ENCODE measurements at places on chromosomes 13 and 19.

DNA sequence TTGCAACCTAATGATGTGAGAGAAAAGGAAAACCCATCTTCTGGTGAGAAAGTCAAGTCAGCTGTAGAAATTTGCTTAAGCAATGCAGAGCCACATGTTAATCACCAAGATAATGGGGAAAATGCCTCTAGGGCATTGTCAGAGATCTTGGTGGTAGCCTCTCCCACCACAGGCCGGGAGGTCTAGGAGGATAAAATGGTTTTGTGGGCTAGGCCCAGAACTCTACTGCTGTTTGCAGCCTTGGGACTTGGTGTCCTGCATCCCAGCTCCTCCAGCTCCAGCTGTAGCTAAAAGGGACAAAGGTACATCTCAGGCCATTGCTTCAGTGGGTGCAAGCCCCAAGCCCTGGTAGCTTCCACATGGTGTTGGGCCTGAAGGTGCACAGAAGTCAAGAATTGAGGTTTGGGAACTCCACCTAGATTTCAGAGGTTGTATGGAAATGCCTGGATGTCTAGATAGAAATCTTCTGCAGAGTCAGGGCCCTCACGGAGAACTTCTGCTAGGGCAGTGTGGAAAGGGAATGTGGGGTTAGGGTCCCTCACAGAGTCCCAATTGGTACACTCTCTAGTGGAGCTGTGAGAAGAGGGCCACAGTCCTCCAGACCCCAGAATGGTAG is 382.2 kb upstream of the KLHL1 start:
- no peak for DNase-seq

- no peak for DNase-seq
These were observed 697 bp downstream of the HSPH1 start for GRCh38 chr13:31160857-31161556.

DNA sequence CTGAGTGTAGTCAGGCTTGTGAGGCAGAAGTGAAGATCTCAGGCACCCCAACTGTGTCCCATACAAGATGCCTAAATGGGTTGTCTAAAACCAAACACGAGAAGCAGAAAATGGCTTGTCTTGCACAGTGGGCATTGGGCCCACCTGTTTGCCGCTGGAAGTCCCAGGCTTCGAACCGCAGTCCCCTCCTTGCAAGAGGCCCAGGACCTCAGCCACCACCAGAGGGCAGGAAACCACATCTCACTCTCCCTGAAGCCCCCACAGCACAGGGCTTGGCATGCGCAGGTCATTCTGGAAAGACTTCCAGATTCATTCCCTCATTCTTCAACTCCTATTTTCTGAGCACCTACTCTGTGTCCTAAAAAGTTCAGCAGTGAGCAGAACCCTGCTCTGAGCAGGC is 973.7 kb downstream of the UQCRFS1 start:
- DNase-seq = no peak

GRCh38 chr13:66995203-66995611 is 234.9 kb downstream of the PCDH9 start:
- DNase-seq = no peak

- DNase-seq = no peak
These were observed 4.1 kb downstream of the FPR2 start for GRCh38 chr19:51765086-51765485.

GRCh38 chr13:84655677-84656076 is 773.4 kb upstream of the SLITRK1 start:
- DNase-seq = no peak

DNA sequence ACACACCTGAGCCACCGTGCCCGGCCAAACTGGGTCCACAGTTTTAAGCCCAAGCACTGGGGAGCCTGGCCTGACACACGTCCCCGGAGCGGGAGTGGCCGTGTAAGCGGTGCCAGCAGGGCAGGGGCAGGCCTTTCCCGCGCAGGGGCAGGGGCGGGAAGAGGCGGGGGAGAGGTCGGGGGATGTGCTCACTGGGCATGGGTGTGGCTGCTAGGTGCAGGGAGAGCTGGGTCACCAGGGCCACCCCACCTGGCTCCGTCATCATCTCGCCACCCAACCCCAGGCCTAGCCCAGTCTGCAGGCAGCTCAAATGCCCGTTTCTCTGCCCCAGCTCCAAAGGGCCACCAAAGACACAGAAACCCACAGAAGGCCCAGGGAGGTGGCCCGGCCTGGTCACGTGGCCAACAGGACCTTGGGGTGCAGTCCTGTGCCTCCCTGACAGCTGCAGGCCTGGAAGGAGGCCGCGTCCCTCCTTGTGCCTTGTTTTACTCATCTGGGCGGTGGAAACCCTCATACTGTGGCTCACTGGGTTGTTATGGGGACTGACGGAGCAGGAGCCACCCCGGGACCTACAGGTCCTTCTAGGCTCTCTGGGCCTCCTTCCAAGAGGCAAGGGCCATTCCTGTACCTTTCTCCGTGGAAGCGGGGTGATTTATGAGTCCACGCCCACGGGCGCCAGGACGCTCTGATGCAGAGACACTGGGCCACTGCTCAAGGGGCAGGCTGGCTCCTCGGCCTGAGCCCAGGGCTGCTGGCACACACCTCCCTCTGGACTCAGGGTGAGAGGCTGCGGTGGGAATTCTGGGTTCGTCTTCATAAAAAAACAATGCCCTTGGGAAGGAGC is 27.7 kb downstream of the MAP2K2 start:
- DNase-seq = no peak

GRCh38 chr19:35901854-35902661 is at the start of gene HCST:
TSS of gene HCST (plus strand) at chr19:35902529. CDS start at chr19:35902594, 65 bp downstream.
- no peak for DNase-seq

GRCh38 chr13:101397742-101398141 is 18.6 kb downstream of the NALCN start:
- DNase-seq = no peak

GRCh38 chr19:39052243-39052746 is 19.9 kb upstream of the FBXO27 start:
- DNase-seq = no peak

DNA sequence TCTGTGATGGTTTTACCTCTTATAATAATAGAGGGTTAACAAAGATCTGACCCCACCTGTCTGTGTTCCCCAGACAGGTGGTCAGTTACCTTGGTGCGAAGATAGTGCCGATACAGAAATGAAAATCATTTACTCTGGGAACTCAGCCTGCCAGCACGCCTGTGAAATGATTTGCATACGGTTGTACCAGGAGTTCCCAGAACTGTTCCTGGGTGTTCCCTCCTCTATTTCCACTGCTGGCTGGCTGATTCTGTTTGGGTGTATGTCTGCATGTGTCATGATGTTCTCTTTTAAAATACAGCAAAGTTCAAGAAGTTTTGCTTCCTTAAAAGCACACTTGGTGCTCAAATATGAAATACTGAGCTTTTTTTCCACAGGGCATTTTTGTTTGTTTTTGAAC is 527.1 kb downstream of the FGF9 start:
- DNase-seq = no peak

- DNase-seq = no peak
These were observed 5.6 kb downstream of the LIPE start for GRCh38 chr19:42421591-42422031.

GRCh38 chr13:111666164-111666776 is 345.8 kb downstream of the TEX29 start:
- no peak for DNase-seq

- DNase-seq = no peak
These were observed 722 bp downstream of the DCAF15 start for GRCh38 chr19:13952931-13953531.

DNA sequence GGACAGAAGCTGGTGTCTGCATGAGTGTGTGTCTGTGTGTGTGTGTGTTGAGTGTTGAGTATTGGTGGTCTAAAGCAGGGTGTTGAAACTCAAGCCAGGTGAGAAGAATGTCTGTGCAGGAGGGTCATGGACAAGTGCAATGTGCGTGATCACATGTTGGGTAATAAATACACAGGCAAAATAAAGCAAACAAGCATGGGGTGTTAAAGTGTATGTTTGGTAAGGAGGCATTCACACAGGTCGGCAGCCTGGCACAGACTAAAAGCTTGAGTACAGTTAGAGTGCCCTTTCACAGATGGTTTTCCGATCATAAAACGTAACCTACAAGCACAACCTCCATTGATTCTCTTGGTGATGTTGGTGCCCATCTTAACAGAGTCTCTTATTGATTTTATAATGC is 476.9 kb upstream of the KLHL1 start:
- no peak for DNase-seq

DNA sequence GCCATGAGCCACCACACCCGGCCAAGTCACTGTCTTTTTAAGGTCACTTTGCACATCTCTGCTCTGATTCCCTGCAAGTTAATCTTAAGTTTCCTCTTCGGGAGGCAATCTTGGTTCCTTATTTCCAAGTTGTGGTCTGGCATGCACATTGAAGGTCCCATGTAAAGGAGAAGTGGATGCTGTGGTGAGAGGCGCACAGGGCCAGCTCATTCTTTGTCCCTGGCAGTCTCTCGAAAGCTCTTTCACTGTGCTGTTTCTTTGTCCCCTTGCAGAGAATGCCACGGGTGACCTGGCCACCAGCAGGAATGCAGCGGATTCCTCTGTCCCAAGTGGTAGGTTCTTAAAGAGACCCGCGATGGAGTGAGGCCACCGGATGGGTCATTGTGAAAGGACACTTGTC is 16.4 kb upstream of the C19orf33 start:
- no peak for DNase-seq

DNA sequence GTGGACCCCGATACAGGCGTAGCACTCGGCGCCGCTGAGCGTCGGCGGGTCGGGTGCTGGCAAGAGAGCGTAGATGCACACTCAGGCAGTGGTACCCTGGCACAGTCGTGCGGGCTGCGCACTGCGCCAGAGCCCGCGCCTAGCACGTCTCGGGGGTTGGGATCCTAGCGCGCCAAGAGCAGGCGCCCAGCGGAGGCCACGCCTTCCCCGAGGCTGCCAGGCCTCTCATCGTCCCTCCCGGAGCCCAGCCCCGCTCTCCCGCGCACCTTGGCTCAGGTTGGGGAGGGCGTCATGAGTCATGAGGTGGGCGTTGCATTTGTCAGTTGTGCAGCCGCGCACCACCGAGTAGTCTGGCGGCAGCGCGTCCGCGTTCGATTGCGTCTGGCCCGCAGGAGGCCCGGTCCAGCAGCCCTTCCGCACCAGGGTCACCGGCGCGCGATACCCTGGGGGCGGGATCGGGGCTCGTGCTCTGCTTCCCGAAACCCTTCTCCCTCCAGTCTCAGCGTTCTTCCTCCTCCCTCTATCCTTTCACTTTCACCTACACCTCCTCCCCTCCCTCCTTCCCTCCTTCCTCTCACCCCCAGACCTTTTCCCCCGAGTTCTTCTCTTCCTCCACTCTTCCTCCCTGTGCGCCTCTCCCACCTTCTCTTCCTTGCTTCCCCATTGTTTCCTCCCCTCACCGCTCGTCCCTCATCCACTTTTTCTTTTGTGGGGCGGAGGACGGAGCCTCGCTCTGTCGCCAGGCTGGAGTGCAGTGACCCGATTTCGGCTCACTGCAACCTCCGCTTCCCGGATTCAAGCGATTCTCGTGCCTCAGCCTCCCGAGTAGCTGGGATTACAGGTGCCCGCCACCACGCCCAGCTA is 3.5 kb downstream of the LYPD5 start:
- DNase-seq = no peak

GRCh38 chr19:38918526-38918925 is 6.5 kb upstream of the CCER2 start:
- no peak for DNase-seq

DNA sequence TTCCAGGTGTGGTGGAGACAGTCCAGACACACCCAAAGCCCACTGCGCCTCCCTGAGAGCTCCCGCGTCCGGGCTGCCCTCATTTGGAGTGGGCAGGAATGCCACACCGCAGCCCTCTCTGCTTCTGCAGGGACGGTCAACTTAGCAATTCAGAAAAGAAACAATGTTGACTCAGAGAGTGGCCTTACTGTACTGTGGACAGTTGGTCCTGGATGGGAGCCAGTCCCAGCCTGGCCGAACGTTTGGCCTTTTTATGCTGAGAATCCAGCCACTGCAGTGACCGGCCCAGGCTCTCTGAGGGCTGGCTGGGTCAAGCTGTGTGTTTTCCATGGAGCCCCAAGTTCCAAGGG is 7.2 kb downstream of the GAS6 start:
- DNase-seq = no peak

DNA sequence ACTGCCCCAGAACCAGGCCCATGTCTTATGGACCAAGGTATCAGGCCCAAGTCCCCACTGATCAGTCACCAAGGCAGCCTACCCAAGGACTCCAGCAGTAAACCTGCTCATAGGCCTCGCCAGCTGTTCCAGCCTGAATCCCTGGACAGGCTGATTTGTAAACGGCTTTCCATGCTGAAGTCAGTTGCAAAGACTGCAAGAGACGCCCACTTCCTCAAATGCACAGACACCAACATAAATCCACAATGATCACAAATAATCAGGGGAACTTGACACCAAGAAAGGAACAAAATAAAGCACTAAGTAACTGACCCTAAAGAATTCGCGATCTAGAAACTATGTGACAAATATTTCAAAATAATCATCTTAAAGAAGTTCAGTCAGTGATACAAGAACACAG is 75.2 kb downstream of the RXFP2 start:
- DNase-seq = no peak

- DNase-seq = no peak
These were observed 337.3 kb upstream of the DACH1 start for GRCh38 chr13:72204291-72204690.

DNA sequence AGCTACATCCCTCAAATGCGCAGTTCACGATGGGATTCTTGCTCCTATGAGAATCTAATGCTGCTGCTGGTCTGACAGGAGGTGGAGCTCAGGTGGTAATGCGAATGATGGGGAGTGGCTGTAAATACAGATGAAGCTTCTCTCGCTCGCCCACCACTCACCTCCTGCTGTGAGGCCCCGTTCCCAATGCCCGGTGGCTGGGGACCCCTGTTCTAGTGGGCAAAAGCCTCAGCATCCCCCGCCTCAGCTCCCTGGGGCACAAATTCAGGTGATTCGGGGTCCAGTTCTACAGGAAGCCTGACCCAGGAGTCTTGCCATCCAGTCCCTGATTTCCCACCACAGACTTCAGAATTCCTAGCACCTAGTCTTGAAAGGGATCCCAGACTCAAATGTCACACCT is 3.7 kb downstream of the RETN start:
- no peak for DNase-seq

DNA sequence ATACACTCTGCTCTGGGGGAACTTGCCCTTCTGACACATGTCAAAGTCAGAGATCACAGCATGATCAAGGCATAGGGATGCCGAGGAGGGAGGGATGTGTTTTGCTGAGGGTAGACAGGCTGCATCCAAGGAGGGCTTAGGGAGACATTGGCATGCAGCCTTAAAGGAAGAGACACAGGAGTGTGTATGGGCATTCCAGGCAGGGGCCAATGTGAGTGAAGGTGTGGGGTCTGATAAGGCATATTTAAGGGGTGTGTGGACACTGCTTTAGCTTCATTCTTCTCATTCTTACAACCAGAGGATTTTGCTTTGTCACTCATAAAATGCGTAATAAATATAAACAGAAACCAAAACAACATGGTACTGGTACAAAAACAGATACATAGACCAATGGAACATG is 193.4 kb downstream of the RGCC start:
- DNase-seq = no peak

GRCh38 chr13:27962982-27963381 is 6.1 kb downstream of the CDX2 start:
- DNase-seq = no peak

GRCh38 chr19:35119578-35120155 is 4.0 kb downstream of the FXYD3 start:
- no peak for DNase-seq

All from cortex of kidney (tissue), 1 donor.